Chondrocyte (in vitro differentiated cells): ENCODE measurements at places on chromosomes 6 and 20. TPM values are rescaled to one million over a fixed set of nuclear protein-coding genes. Genes with fewer than 3 reads are reported as not detected.

The C6orf163 gene
- 1.2 to 3.3 TPM (median 1.7 TPM) in 3 replicates for total RNA-seq

The GPX5 gene
- not detected in 3 replicates for total RNA-seq

The PTGIS gene
- 88.7 to 165 TPM (median 91.5 TPM) in 3 replicates for total RNA-seq

The SLC17A1 gene
- not detected in 3 replicates for total RNA-seq

The PTCHD4 gene
- total RNA-seq = 0.95 to 7.6 TPM (median 1.1 TPM) in 3 replicates

The CTSZ gene
- total RNA-seq = 19.5 to 101 TPM (median 99.4 TPM) in 3 replicates

The TCF19 gene
- 7.4 to 22.4 TPM (median 7.9 TPM) in 3 replicates for total RNA-seq

The OPRM1 gene
- not detected in 3 replicates for total RNA-seq

The OPRL1 gene
- total RNA-seq = 3.2 to 4.6 TPM (median 3.5 TPM) in 3 replicates

The EMILIN3 gene
- total RNA-seq = 0.46 to 1.2 TPM (median 0.47 TPM) in 3 replicates

GRCh38 chr6:137498481-137499190 lies 4.4 kb upstream of the OLIG3 start:
- no peak overlapping the region for H3K4me3 ChIP-seq
- H3K27me3 ChIP-seq = peaks cover 76% of the 10 kb centered on the region
- no peak overlapping the region for H3K27ac ChIP-seq
- H3K4me1 ChIP-seq = peaks cover 17% of the 10 kb centered on the region

DNA sequence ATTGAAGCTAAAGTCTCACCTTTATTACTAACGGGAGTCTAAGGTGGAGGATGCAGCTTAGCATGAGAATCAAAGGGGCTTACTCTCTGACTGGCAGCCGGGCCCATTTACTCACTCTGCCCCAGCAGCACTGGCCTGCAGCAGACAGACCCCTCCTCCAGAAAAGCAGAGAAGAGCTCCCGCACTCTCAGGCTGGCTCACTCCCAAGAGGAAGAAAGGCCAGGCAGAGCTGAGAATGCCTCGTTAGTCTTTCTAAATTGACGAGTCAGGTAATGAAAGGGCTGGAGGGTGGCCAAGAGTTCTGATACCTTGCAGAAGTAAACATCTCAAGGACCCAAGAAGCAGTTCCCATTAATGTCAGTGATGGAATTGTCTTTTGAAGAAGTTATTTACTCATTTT lies 44.5 kb upstream of the IL20RA start:
- H3K27me3 ChIP-seq = peaks cover 16% of the 10 kb centered on the region
- H3K4me3 ChIP-seq = no peak overlapping the region
- no peak for DNase-seq
- peaks cover 8% of the 10 kb centered on the region for H3K4me1 ChIP-seq
- no peak overlapping the region for H3K27ac ChIP-seq

DNA sequence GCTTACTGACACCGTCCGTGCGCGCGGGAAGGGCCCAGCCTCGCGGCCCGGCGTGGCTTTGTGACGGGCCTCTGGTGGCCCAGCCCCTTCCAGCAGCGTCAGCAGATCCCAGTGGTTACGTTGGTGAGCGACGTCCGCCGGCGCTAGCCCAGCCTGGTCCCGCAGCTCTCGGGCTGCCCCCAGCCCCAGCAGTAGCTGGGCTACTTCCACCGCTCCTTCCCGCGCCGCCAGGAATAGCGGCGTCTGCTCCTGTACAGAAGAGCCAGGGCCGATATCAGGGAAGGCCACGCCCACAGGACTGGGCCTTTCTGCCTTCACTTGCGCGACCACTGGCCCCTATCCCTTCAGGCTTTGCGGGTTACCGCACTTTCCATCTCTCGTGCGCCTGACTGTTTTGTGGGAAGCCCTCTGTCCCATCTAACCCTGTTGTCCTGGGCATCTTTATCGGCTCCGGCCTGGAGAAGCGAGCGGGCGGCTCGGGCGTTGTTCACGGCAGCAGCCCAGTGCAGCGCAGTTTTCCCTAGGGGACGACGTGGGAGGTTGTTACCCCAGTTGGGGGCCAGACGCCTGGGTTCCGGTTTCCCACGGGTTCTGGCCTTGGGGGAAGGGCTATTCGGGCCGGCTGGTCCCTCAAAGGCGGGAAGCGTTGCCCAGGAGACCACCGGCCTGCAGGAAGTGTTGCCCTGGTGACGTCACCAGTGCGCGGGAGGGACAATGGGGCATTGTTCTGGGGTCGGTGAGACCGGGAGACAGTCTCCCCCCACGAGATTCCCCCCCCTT lies 3.6 kb upstream of the GPSM3 start:
- no peaks in the 10 kb centered on the region for H3K36me3 ChIP-seq
- DNase-seq = no peak
- no peaks in the 10 kb centered on the region for H3K27me3 ChIP-seq
- H3K4me3 ChIP-seq = peak overlapping the region; percentile 92

GRCh38 chr6:23477586-23477985 lies 648.4 kb upstream of the NRSN1 start:
- H3K4me3 ChIP-seq = no peak overlapping the region
- no peaks in the 10 kb centered on the region for H3K27me3 ChIP-seq
- H3K36me3 ChIP-seq = no peaks in the 10 kb centered on the region
- no peak for DNase-seq

GRCh38 chr6:91521999-91522398 lies 935.1 kb upstream of the MAP3K7 start:
- H3K27me3 ChIP-seq = no peaks in the 10 kb centered on the region
- H3K27ac ChIP-seq = no peak overlapping the region
- DNase-seq = no peak
- no peaks in the 10 kb centered on the region for H3K4me1 ChIP-seq

GRCh38 chr6:92176666-92177065 lies 1242.7 kb downstream of the EPHA7 start:
- peaks cover 15% of the 10 kb centered on the region for H3K4me1 ChIP-seq
- H3K27ac ChIP-seq = no peak overlapping the region
- DNase-seq = no peak
- no peaks in the 10 kb centered on the region for H3K36me3 ChIP-seq
- no peaks in the 10 kb centered on the region for H3K27me3 ChIP-seq

DNA sequence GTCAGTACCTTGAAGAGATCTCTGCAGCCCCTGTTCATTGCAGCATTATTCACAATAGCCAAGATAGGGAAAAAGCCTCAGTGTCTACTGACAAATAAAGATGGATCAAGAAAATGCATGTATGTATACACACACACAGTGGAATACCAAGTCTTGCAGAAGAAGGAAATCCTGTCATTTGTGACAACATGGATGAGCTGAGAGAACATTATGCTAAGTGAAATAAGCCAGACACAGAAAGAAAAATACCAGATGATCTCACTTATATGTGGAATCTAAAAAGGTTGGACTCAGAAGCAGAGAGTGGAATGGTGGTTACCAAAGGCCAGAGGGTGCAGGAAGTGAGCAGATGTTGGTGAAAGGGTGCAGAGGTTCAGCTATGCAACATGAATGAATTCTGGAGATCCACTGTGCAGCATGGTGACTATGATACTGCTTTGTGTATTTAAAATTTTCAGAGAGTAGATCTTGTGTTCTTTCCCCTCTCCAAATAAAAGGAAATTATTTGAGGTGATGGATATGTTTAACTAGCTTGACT lies 11.0 kb upstream of the SLC22A1 start:
- H3K4me1 ChIP-seq = no peaks in the 10 kb centered on the region
- H3K4me3 ChIP-seq = no peak overlapping the region

GRCh38 chr6:170317076-170317475 lies 10.5 kb downstream of the FAM120B start:
- H3K4me1 ChIP-seq = peaks cover 11% of the 10 kb centered on the region
- no peak overlapping the region for H3K4me3 ChIP-seq
- no peak for DNase-seq
- H3K27me3 ChIP-seq = no peaks in the 10 kb centered on the region
- H3K36me3 ChIP-seq = peaks cover 11% of the 10 kb centered on the region

DNA sequence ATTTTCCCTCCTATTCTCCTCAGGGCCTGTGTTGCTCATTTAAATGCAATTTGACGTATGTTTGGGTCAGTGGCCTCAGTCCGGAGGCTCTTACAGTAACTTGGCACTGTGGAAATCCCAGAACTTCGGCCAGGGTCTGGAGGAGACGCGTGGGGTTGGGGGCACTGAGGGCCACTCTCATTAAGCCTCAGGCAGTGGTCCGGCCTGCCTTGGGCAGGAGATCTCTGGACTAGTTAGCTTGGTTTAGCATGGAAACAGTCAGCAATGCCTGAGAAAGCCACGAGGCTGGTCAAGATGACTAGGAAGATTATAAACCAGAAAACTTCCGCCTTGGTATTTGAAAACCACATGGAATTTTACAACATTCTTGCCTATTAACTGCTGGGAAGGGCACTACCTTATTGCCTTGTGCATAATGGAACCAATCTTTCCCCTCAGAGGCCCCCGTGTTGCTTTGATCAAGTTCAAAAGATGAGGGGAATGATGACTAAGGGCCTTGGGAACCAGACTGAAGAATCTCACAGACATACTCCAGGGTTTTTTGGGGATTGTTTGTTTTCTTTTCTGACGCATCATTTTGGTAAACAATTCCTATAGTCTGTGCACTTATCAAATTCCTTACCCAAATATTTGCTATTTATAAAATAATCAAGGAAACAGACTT lies 206.0 kb upstream of the PREP start:
- H3K4me1 ChIP-seq = peaks cover 24% of the 10 kb centered on the region
- no peaks in the 10 kb centered on the region for H3K36me3 ChIP-seq
- peak overlapping the region; percentile 47 for H3K4me3 ChIP-seq

DNA sequence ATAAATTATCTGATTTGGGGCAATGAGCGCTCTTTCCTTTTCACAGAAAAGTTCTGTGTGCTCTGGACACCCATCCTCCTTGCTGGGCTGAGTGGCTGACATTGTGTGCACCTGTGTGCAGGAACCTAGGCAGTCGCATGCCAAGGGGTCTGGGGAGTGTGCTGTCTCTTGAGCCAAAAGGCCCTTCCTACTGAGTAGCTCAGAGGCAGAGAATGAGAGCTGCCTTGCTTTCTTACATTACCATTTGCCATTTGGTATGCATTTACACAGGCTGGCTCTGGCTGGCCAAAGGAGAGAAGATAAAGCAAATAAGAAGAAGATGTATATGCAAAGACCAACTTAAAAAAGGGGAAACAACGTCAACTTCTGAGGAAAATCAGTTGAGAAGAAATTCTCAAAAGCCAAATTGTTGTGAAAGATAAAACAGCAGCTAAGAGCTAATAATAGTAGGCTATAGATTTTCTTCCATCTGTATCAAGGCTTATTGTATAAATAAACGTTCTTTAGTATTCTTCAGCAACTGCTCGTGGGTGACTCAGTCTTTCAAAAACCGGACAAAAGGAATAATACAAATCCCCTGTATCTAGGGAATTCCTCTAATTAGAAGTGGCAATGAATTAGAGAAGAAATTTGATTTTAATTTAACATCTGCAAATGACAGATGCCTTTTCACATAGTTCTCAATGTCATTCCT lies 121.9 kb downstream of the INSM1 start:
- H3K27me3 ChIP-seq = no peaks in the 10 kb centered on the region
- no peak for DNase-seq
- H3K36me3 ChIP-seq = peaks cover 8% of the 10 kb centered on the region

DNA sequence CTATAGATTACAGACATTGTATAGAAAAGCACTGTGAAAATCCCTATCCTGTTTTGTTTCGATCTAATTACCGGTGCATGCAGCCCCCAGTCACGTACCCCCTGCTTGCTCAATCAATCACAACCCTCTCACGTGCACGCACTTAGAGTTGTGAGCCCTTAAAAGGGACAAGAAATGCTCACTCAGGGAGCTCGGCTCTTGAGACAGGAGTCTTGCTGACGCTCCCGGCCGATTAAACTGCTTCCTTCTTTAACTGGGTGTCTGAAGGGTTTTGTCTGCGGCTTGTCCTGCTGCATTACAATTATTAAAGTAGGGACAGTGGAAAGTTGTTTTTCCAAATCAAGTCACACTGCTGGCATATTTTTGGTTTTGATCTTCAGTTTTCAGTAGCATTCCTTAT lies 2.6 kb downstream of the TXLNB start:
- H3K27me3 ChIP-seq = no peaks in the 10 kb centered on the region
- no peaks in the 10 kb centered on the region for H3K36me3 ChIP-seq
- no peak for DNase-seq
- peaks cover 23% of the 10 kb centered on the region for H3K4me1 ChIP-seq

GRCh38 chr6:104227508-104227907 lies 632.2 kb downstream of the HACE1 start:
- no peaks in the 10 kb centered on the region for H3K36me3 ChIP-seq
- no peak overlapping the region for H3K27ac ChIP-seq
- H3K4me3 ChIP-seq = no peak overlapping the region
- no peaks in the 10 kb centered on the region for H3K27me3 ChIP-seq
- DNase-seq = no peak
- no peaks in the 10 kb centered on the region for H3K4me1 ChIP-seq

- DNase-seq = no peak
- H3K4me1 ChIP-seq = peaks cover 20% of the 10 kb centered on the region
- no peaks in the 10 kb centered on the region for H3K36me3 ChIP-seq
- no peak overlapping the region for H3K4me3 ChIP-seq
These were observed 146.9 kb upstream of the CITED2 start for GRCh38 chr6:139521338-139521737.

GRCh38 chr6:157196391-157196790 lies 126.9 kb downstream of the TMEM242 start:
- H3K27ac ChIP-seq = no peak overlapping the region
- peaks cover 15% of the 10 kb centered on the region for H3K36me3 ChIP-seq
- no peak for DNase-seq

DNA sequence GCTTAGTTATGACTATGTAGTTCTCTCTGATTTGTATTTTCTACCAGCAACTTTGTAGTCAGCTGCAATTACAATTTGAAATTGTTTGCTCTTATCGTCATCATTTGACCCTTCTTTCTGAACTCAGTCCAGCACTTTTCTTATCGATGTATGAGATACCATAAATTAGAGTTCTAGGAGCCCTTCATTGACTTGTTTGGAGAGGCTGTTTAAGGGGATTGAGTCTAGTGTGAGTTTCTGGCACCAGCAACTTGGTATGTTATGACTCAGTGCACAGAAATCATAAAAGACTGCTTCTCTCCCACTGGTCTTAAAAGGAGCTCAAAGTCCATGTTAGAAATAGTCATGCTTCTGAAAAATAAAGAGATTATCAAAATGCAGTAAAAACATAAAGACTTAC lies 190.3 kb downstream of the TENT5A start:
- peaks cover 31% of the 10 kb centered on the region for H3K4me1 ChIP-seq
- H3K27ac ChIP-seq = peak overlapping the region; percentile 77
- H3K4me3 ChIP-seq = no peak overlapping the region
- no peak for DNase-seq
- no peaks in the 10 kb centered on the region for H3K27me3 ChIP-seq

DNA sequence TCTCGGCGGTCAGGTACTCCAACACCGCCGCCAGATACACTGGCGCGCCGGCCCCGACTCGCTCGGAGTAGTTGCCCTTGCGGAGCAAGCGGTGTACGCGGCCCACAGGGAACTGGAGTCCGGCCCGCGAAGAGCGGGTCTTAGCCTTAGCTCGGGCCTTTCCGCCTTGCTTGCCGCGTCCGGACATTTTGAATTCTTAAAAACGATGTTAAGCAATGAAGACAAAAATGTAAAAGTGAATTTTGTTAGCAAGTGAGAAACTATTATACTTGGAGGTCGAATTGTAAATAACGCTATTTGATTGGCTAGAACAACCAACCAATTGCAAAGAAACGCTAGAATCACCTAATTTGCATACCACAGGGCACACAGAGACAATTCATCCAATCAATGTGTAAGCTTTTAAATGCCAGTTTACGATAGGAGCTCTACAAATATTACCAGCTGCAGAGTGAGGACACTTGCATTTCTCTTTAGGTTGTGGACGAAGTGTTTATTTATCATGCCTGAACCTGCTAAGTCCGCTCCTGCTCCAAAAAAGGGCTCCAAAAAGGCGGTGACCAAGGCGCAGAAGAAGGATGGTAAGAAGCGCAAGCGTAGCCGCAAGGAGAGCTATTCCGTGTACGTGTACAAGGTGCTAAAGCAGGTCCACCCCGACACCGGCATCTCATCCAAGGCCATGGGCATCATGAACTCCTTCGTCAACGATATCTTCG lies 112.0 kb downstream of the HFE start:
- no peaks in the 10 kb centered on the region for H3K36me3 ChIP-seq
- no peak for DNase-seq
- H3K27me3 ChIP-seq = no peaks in the 10 kb centered on the region
- peaks cover 54% of the 10 kb centered on the region for H3K4me1 ChIP-seq
- peak overlapping the region; percentile 83 for H3K4me3 ChIP-seq
